Breast epithelium (tissue), 4 donors: ENCODE measurements at places on chromosomes 4 and X. TPM values are rescaled to one million over a fixed set of nuclear protein-coding genes. Genes with fewer than 3 reads are reported as not detected.

DNA sequence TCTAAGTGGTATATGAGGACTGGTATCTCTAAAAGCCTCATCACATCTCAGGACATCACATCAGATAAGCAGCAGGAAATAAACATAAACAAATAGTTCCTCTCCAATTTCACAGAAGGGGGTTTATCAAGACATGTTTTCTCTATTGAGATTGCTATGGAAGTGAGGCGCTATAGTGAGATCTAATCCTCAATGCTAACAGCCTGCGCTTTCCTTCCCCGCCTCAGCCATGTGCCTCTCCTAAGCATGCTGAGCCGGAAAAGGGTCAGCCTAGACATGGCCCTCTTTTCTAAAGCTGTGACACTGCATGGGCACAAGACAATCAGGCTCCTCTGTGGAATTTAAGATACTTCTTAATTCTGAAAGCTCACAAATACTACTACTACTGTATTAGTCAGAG is 286.1 kb downstream of the INPP4B start:
- DNase-seq, result no peak

DNA sequence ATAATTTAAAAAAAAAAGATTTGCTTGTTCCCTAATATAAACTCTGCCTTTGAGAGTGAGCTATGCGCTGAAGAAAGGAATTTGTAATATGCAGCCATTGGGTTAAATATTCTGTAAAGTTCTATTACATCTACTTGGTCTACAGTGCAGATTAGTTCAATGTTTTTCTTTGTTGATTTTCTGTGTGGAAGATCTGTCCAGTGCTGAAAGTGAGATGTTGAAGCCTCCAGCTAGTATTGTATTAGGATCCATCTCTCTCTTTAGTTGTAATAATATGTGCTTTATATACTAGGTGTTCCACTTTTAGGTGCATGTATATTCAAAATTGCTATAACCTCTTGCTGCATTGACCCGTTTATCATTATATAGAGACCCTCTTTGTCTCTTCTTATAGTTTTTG is 49.8 kb downstream of the MAGEE1 start:
- no peak for DNase-seq

- DNase-seq, result no peak
Measured at GRCh38 chr4:158858410-158859199, 89.8 kb downstream of the FNIP2 start.

DNA sequence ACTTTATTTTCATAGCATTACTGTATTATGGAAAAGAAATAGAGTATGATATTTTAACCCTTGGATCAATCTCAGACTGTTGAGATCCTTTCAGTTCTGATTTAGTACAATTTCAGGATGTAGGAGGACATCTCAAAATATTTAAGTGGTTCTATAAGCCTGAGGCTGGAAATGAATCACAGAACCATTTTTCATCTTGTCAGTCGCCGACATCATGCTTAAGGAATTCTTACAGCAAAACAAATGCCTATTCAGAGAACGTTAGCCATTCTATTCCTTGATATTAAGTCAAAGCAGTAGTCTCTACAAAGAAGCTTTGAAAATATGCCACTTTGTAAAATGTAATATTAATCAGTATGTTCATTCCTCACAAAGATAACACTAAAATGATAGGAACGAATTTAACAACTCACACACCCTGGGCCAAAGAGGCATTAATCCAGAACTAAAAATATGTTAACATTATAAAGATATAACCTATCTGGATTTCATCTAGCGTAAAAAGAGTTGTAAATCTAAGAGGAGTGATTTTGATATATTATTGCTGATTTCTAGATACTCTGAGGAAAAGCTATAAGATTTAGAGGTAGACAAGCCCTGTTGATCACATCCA is 152.0 kb downstream of the GASK1B start:
- no peak for DNase-seq

DNA sequence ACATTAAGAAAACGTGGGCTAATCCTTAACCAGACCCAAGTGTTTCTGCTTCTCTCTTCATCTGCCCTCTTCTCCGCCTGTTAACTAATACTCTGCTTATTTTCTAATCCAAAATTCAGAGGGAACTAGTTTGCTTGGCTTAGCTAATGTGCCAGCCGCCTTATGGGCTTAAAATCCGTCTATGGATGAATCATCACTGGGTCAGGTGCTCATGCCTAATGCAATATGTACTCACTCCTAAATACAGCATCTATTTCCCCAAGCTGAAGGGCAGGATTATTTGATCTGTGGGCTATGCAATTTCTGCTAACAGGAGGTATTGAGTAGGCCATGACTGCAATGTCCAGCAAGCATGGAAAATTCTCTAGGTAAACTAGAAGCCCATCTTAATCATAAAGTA is 12.4 kb downstream of the DYNLT3 start:
- no peak for DNase-seq

DNA sequence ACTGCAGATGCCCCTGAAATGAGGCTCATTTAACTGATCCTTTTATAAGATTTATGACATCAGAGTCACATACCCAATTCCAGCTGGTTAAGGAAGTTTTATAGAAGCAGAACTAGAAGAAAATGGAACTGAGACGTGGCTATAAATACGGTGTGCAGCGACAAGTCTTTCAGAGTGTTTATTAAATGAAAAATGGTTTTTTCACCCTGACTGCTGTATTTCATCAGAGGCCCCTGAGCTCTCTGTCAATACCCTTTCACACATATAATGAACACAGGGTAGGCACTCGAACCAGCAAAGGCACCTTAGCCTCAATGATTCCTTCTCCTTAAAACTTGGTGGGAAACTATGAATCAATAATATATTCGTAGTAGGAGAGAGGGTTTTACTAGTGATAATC is 380.8 kb upstream of the ANXA10 start:
- DNase-seq, result no peak

GRCh38 chr4:56844802-56845580 is 23.5 kb upstream of the SPINK2 start:
- DNase-seq, result no peak

- no peak for DNase-seq
Measured at GRCh38 chrX:25015486-25016360, at the start of gene ARX. TSS of gene ARX (minus strand) at chrX:25015965. CDS start at chrX:25015737, 228 bp downstream.

- no peak for DNase-seq
Measured at GRCh38 chr4:100177855-100178254, 12.4 kb downstream of the DDIT4L start.

- no peak for DNase-seq
Measured at GRCh38 chr4:2771264-2771663, 15.1 kb upstream of the TNIP2 start.

DNA sequence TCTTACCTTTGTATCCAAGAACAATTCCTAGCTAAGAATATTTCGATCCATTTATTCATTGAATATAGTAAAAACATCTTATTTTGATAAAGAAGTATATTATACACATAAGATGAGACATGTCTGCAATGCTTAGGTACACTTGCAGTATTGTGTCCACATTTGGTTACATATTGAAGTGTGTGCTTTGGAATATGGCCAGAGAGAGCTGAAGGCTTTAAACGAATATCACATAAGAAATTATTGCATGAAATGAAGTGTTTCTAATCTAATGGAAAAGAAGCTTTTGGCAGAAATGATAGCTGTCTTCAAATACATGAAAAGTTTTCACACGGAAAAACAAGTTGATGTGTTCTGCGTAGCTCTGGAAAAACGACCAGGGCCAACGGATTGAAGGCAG is 516.1 kb upstream of the ZFP42 start:
- DNase-seq, result no peak

The SLC2A9 gene
- total RNA-seq, result 10.7 TPM

DNA sequence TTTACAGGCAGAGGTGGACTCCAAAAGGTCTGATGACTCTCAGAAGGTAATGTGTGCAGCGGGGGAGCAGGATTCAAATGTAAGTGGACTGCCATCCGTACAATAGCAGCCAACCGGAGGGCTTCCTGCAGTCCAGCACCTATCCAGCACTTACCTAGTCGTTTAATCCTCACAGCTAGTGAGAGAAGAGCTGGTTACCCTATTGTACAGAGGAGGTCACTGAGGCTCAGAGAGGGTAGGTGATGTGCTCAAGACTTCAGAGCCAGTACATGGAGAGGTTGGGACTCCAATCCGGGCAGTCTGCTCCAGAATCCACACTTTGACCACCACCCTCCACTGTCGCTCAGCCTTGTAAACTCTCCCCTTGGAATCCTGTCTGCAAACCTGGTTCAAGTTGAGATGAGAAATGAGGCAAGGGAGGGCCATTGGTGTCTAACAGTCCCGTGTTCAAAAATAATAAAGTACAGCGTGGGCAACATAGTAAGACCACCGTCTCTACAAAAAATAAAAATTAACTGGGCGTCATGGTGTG is 22.5 kb upstream of the JAKMIP1 start:
- DNase-seq, result no peak

DNA sequence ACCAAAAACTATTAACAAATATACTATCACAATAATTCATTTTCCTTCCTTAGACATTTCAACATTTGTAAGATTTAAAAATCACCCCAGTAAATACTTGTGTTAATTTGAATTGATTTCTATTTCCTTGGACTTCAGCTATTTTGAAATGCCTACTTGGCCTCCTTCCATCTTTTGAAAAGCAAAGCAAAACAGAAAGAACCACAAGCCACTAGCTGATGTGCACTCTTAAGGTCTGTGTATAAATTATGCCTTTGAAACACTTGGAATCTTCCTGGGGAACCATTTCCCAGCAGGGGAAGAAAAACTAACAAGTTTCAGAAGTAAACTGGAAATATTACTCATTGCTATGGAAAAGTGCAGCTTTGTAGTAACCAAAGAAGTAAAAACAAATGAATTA is 139.8 kb downstream of the CLCN4 start:
- DNase-seq, result no peak

GRCh38 chrX:20431486-20431885 is 164.8 kb upstream of the RPS6KA3 start:
- no peak for DNase-seq

GRCh38 chrX:9902656-9903055 is 64.5 kb upstream of the CLDN34 start:
- DNase-seq, result no peak

DNA sequence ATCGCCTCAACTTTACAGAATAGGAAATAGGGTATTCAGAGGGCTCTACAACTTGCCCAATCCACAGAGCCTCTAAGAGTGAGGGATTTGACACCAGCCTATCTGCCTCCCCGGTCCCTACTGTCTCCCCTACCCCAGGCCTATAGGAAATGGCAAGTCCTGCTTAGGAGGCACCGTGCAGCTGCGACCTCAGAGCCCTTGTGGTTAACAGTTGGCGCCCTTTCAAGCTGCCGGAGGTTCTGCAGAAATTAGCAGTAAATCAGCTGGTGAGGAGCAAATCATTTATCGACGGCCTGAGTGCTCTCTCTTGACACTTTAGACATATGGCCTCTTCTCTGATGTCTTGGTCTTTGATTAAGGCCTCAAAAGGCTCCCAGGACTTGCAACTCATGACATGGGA is 96.9 kb downstream of the CLNK start:
- no peak for DNase-seq

The LGI2 gene
- total RNA-seq, result 0.33 TPM

The SLC25A43 gene
- 20.5 TPM for total RNA-seq

DNA sequence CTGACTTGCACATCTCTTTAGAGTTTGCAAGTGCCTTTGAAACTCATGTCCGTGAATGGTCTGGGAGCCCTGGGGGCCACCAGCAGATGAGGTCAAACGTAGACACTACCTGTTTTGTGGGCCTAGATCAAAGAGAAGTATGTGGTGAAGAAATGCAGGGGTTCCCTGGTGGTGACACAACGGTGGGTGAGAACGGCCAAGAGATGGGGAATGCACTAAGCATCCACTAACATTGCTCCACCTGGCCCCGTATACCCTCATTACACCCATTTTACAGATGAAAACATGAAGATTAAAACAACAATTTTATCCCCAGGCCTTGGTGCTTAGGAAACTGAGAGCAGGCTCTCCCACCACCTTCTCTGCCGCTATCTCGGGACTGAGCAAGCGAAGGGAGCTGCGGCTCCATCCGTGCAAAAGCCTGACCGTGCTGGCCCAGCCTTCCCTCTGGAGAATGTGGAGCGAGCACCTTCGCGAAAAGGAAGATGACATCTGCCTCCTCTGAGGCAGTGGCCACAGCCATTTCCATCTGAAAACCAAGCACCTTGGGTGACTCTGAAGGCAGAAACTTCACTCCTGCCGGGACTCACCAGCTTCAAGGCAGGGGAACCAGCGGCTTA is 91.9 kb downstream of the EVC2 start:
- no peak for DNase-seq

DNA sequence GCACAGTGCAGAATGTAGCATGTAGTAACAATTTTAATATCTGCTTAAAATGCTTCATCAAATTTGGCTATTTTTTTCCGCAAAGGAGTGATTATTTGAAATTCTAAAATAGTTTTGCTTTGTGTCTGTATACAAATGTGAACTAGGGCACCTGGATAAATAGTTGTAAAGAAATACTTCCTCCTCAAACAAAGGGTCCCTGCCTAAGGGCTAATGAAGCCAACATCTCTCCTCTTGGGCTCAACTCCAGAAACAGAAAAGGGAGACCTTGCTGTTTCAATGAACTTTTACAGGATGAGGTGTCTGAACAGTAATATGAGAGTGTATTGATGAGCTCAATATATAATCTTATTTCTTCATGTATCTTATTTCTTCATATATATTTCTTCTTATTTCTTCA is 30.8 kb upstream of the SCOC start:
- no peak for DNase-seq

The GLUD2 gene
- 2.8 TPM for total RNA-seq

- no peak for DNase-seq
Measured at GRCh38 chr4:139672215-139672614, 6.6 kb downstream of the MGST2 start.

The EGF gene
- not detected for total RNA-seq

The PAGE4 gene
- not detected for total RNA-seq

DNA sequence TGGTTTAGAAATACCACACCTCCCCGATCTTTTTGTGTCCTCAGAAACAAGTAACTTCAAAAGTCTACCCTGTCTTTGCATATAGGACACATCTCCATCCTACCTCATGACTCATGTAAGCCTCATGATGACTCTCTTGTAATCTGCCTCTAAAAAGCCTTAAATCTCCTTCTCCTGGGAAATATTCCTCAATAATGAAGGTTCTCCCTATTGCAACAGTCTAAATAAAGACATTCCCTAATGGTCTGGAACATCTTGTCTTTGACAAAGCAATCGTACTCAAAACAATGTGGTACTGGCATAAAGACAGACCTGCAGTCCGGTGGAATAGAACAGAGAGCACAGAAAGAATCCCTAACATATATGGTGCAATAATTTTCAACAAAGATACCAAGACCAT is 257.7 kb downstream of the OPHN1 start:
- no peak for DNase-seq

- DNase-seq, result no peak
Measured at GRCh38 chrX:71144651-71145050, at the start of gene NLGN3. TSS of gene NLGN3 (plus strand) at chrX:71144841. CDS start at chrX:71147750, 2,909 bp downstream.

GRCh38 chrX:8726031-8726652 is 5.8 kb downstream of the ANOS1 start:
- no peak for DNase-seq

- no peak for DNase-seq
Measured at GRCh38 chr4:127118681-127119080, 514.1 kb upstream of the INTU start.

DNA sequence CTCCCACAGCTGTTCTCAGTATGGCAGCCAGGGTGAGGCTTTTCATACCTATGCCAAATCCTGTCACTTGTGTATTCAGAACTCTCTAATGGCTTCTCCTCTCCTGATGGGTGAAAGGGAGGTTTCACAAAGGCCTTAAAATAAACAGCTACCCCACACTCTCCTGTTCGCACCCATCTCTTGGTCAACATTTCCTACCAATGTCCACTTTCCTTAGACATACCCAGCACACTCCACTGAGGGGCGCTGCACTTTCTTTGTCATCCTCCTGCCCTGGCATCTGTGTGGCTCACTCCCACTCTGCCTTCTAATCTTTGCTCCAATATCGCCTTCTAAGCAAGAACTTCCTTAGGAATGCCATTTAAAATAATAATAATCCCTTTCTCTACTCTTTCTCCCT is 313.3 kb downstream of the PPP3CA start:
- no peak for DNase-seq

The SLC34A2 gene
- not detected for total RNA-seq
